Right renal pelvis (tissue), 4 donors: ENCODE measurements at places on chromosomes 5 and 9.

DNA sequence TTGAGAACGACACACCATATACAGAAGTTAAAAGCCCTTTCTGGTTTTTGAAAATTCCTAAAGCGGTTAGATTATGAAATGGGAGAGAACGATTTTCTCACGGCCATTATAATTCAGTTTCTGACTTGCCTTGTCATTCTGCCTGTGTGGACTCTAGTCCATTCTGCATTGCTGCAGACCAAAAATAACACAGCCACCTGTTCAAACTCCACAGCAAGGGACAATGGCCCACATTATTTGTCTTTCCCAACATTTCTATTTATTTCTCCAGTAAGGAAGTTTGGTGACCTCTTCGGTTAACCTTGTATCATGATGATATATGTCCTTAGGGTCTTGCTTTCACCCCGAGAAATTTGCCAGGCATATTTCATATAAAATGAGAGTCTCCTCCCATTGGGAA lies 497.7 kb downstream of the BRINP1 start:
- no peak for DNase-seq

DNA sequence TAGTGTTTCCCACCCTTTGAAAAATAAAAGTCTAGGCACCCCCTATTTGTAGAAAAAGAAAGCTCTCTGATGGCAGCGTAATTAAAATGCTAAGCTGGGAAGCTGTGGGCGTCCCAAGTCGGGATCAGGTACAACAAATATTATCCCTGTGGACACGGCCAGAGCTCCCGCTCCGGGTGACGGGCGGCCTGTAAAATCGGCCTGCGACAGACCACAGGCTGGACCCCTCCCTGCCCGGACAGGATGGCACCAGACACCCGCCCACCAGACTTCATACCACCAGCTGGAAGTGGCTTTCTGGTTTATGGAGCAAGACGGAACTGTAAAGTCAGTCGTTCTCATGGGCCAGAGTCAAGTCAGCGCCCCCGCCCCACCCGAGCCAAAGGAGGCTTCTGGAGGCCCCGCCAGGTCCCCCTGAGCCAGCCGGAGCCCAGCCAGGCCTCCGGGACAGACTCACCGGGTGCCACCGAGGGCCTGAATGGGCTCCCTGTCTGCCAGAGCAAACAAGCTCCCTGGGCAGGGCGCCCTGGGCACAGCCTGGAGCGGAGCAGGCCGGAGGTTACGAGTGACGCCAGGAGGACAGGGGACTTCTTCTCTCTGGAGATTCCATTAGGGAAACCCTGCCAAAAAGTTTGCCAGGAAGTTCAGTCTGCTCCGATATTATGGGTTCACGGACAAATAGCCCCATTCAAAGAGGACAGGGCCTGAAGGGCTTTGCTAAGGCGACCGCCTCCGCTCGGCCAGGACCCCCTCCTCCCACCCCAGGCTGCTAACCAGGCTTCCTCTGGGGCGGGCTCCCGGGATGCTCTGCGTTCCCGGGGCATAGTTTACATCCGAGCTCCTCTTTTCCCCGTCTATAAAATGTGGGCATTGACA lies 173.7 kb downstream of the ERCC6L2 start:
- no peak for DNase-seq

- DNase-seq: no peak
Observed at GRCh38 chr5:81925981-81926380, 45.8 kb upstream of the ATG10 start.

- DNase-seq: no peak
Observed at GRCh38 chr5:169988206-169988605, 7.9 kb upstream of the INSYN2B start.

DNA sequence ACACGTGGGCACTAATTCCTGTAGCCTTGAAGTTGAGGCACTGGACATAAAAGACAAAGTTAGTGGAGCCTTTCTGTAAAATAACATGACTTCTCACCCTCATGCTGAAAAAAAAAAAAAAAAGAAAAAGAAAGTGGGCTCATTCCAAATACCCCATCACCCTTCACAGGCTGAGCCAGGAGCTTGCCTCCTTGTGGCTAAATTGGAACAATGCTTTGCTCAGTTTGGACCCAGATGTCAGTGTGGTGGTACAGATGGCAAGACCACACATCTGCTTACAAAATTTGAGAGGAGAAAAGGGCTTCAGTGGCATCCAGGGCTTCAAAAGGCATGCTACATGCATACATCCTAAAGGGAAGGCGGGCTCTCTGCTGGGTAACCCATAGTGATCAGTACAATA lies 342.8 kb downstream of the EBF1 start:
- DNase-seq: no peak

DNA sequence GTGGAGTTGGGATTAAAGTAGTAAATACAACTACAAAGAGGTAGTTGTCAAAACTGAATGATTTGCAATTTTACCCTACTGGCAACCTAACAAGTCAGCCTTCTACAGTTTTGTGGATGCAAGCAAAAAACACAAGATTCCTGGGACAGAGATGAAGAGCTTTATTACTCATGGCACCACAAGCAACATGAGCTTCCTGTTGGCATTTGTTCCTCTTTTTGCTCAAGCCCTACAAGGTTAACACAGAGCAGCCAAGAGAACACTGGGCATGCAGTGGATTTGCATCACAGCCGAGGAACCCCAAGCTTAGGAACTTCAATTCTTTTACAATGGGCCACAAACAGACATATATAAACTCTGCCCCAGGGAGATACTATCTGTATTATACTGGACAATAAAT lies 28.8 kb upstream of the DMAC1 start:
- no peak for DNase-seq

- peak; percentile 44 for DNase-seq
Observed at GRCh38 chr5:17436761-17437221, 61.2 kb upstream of the TAF11L2 start.
